ENCODE measurements at places on chromosomes 5 and 9. TPM values are rescaled to one million over a fixed set of nuclear protein-coding genes. Genes with fewer than 3 reads are reported as not detected.

GRCh38 chr5:63128018-63128417 lies 549.4 kb downstream of the LRRC70 start:
- H3K27me3 ChIP-seq: no peaks in the 10 kb centered on the region
- H3K27ac ChIP-seq: no peak overlapping the region
- no peak for DNase-seq
- no peaks in the 10 kb centered on the region for H3K36me3 ChIP-seq
- no peak overlapping the region for H3K4me3 ChIP-seq
- H3K4me1 ChIP-seq: no peaks in the 10 kb centered on the region

DNA sequence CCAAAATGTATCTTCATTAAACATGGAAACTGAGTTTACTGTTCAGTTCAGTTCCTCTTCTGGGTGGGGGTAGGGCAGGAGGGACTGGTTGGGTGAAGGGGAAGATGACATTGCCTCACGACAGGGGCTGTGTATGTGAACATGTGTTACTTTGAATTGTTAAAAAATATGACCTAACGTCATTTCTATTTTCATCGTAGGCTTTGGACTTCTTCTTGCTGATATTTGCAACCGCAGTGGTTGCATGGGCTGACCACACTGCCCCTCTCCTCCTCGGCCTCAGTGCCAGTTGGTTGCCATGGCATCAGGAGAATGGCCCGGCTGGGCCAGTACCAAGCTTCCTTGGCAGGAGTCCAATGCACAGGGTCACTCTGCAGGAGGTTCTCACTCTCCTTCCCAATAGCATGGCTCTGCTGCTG lies 41.5 kb downstream of the HACD4 start:
- no peak overlapping the region for H3K4me3 ChIP-seq
- no peak overlapping the region for H3K27ac ChIP-seq
- peak; percentile 9 for DNase-seq
- no peaks in the 10 kb centered on the region for H3K27me3 ChIP-seq

GRCh38 chr5:149054416-149054815 lies 8.4 kb downstream of the SH3TC2 start:
- H3K27ac ChIP-seq: no peak overlapping the region
- no peak overlapping the region for H3K4me3 ChIP-seq
- H3K27me3 ChIP-seq: no peaks in the 10 kb centered on the region

- no peak for DNase-seq
- H3K27ac ChIP-seq: no peak overlapping the region
- H3K4me1 ChIP-seq: no peaks in the 10 kb centered on the region
- H3K4me3 ChIP-seq: no peak overlapping the region
- H3K27me3 ChIP-seq: no peaks in the 10 kb centered on the region
Observed at GRCh38 chr5:172043865-172044264, 37.4 kb upstream of the FBXW11 start.

- no peaks in the 10 kb centered on the region for H3K27me3 ChIP-seq
- H3K27ac ChIP-seq: no peak overlapping the region
- no peak overlapping the region for H3K4me3 ChIP-seq
- H3K4me1 ChIP-seq: no peaks in the 10 kb centered on the region
- H3K36me3 ChIP-seq: no peaks in the 10 kb centered on the region
Observed at GRCh38 chr5:136235321-136235720, 42.4 kb upstream of the SMIM32 start.

DNA sequence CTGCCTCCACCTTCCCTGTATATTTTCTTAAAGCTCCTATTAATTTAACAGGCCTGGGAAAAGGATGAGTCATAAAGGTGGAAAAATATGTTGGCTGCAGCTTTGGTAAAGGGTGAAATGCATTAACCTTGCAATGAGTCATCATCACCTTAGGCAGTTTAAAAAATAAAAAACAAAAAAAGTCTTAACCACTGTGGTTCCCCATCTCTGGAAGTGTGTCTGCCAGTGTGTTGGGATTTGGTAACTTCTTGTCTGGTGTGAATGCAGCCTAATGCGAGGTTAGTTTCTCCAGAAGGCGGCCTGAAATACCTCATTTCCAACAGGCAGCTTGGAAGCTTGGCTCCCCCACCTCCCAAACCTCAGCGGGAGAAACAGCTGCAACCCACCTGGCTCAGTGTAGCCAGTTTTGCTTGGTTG lies 265.3 kb upstream of the GAS1 start:
- no peaks in the 10 kb centered on the region for H3K36me3 ChIP-seq
- H3K27ac ChIP-seq: no peak overlapping the region
- H3K4me3 ChIP-seq: no peak overlapping the region
- H3K4me1 ChIP-seq: no peaks in the 10 kb centered on the region
- no peaks in the 10 kb centered on the region for H3K27me3 ChIP-seq

- H3K36me3 ChIP-seq: no peaks in the 10 kb centered on the region
- peak overlapping the region; percentile 67 for H3K4me3 ChIP-seq
- H3K27ac ChIP-seq: peak overlapping the region; percentile 83
- DNase-seq: peak; percentile 70
- peaks cover 79% of the 10 kb centered on the region for H3K27me3 ChIP-seq
Observed at GRCh38 chr9:131277910-131278701, 1.8 kb upstream of the FAM78A start.

DNA sequence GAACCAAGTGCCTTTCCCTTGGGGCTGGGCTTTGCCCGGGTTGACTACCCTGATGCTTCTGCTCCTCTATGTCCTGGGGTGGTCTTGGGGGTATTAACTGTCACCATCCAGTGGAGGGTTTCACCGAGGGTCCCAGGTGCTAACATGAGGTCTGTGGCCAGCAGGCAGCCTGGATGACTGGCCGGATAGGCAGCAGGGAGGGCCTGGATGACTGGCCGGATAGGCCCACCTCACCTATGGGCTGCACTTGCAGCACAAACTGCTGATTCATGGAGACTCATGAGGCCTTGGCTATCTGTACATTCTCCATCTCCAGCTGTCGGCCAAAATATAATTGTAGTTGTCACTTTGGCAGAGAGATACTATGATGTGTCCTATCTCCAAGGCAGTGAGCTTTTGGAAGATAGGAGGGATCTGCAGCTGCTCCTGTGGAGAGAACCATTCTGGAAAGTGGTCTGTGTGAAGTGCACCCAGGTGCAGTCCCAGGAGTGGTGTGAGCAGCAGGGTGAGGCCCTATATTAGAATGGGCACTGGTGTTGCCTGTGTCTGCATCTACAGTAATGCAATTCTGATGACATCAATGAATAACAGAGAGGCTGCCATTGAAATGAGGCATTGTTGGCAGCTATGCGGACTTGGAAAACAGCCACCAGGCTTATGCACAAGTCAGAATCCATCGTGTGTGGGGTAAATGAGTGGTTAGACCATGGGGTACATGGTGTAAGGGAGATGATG lies 26.3 kb upstream of the CDKN2AIPNL start:
- peak overlapping the region; percentile 82 for H3K27ac ChIP-seq
- H3K36me3 ChIP-seq: no peaks in the 10 kb centered on the region
- peak; percentile 44 for DNase-seq
- H3K27me3 ChIP-seq: no peaks in the 10 kb centered on the region

GRCh38 chr5:167512111-167512510 lies 779.3 kb upstream of the WWC1 start:
- H3K27me3 ChIP-seq: no peaks in the 10 kb centered on the region
- H3K36me3 ChIP-seq: no peaks in the 10 kb centered on the region
- DNase-seq: no peak
- H3K4me3 ChIP-seq: no peak overlapping the region
- no peak overlapping the region for H3K27ac ChIP-seq

SLC45A2 gene
- 0.46 TPM for polyA plus RNA-seq

TMEM174 gene
- polyA plus RNA-seq: not detected

WWC1 gene
- polyA plus RNA-seq: 11.3 TPM

TMC1 gene
- 0.33 TPM for polyA plus RNA-seq

F2RL2 gene
- 0.45 TPM for polyA plus RNA-seq
